ENCODE measurements at places on chromosomes 2 and 18. TPM values are rescaled to one million over a fixed set of nuclear protein-coding genes. Genes with fewer than 3 reads are reported as not detected.

Gene SNRPD1
- total RNA-seq: 31.4 TPM

Gene REG3A
- total RNA-seq: not detected

Gene RAMP1
- total RNA-seq: not detected

Gene IL1R2
- total RNA-seq: 1.8 TPM

Gene GALNT3
- total RNA-seq: 18.5 TPM

Gene IL18R1
- 19.9 TPM for total RNA-seq

Gene RPIA
- 24.2 TPM for total RNA-seq

Gene CFLAR
- 306 TPM for total RNA-seq

Gene ZAP70
- total RNA-seq: 431 TPM

- DNase-seq: no peak
These were observed 255.3 kb upstream of the AGAP1 start for GRCh38 chr2:235238537-235238936.

GRCh38 chr2:92074549-92074898 is 2796.7 kb upstream of the TEKT4 start:
- DNase-seq: no peak

DNA sequence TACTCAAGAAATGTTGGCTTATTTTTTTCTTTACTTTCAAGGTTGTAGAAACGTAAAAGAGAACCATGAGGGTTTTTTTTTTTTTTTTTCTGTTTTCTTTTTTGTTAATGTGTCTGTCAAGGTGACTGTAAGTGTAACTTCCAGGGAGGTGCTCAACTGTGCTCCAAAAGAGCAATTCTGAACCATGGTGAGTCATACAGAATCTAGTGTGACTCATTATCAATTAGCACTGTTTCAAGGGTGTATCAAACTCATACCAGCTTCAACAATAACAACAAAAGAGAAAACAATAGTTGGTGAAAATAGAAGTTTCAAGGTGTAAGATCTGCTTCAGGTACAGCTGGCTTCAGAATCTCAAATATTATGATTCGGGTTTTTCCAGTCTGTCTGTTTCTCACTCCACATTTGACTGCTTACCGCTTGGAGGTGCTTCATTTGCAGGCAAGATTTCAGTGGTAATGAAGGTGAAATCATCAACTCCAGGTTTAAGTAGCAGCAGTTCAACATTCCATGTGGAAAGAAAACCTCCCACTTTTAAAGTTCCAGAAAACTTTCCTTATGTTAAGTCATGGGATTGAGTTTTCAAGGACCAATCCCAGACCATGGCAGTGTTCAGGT is 850.6 kb downstream of the CNTNAP5 start:
- DNase-seq: no peak

- DNase-seq: no peak
These were observed 359.3 kb upstream of the TNP1 start for GRCh38 chr2:217219164-217219520.

DNA sequence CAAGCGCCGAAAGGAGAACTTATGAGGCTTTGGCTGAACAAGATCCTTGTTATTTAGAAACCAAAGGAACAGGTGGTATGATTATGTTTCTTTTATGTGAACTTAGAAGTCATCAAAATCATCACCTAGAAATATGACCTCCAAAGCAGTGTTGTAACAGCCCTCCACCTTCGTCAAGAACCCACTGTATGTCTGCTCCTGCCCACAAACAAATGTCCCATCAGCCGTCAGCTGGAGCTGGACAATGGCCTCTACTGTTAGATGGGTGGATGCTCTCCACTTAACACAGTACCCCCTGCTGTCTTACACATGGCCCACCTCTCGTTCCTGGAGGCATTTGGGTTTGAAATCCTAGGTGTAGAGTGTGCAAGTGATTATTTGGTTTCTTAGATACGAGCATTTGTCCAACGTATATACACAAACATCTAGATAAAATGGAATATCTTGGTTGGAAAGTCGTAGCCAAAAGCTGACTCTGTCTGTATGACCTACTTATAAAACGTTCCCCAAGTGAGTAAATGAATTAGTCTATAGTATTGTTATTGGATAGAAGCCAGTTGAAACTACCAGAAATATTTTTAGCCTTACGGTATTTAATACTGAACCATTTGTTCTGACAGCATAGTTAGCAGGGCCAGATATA is 113.0 kb downstream of the CRIM1 start:
- DNase-seq: no peak
